ENCODE measurements at places on chromosomes 4 and X. TPM values are rescaled to one million over a fixed set of nuclear protein-coding genes. Genes with fewer than 3 reads are reported as not detected.
A peak's percentile ranks its signal among the peaks of the same experiment; 100 is the strongest.

GRCh38 chr4:95510145-95510544 lies 38.6 kb downstream of the UNC5C start:
- peak; percentile 45 for DNase-seq

- DNase-seq: no peak
Observed at GRCh38 chr4:10041036-10041435, 19.7 kb upstream of the SLC2A9 start.

GRCh38 chr4:74374561-74375327 lies 9.8 kb downstream of the EREG start:
- DNase-seq: peak; percentile 54

DNA sequence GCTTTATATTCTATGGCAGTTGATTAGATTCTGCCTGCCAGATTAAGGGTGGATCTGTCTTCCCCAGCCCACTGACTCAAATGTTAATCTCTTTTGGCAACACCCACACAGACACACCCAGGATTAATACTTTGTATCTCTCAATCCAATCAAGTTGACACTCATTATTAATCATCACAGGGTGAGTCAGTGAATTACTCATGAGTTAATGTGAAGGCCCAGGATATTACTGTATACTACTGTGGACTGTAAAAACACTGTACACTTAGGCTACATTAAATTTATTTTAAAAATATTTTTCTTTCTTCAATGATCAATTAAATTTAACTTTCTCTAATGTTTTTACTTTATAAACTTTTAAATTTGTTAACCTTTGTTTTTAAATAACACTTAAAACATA lies 87.7 kb downstream of the NAP1L3 start:
- DNase-seq: no peak

DNA sequence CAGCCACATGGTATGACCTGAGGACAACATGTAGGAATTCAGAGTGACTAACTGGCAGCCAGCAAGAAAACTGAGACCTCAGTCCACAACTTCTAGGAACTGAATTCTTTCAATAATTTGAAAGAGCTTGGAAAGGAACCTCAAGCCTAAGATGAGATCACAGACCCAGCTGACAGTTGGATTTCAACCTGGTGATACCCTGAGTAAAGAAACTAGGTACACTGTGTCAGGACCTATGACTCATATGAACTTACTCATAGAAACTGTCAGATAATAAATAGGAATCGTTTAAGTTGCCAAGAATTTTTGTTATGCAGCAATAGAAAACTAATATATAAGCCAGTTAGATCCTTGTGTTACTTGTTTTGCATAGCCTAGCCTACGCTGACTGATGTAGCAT lies 102.4 kb upstream of the DCAF12L1 start:
- DNase-seq: no peak

GRCh38 chr4:98249831-98250230 lies 11.4 kb upstream of the RAP1GDS1 start:
- no peak for DNase-seq

GRCh38 chr4:159735281-159736207 lies 632.7 kb downstream of the RAPGEF2 start:
- DNase-seq: no peak

DNA sequence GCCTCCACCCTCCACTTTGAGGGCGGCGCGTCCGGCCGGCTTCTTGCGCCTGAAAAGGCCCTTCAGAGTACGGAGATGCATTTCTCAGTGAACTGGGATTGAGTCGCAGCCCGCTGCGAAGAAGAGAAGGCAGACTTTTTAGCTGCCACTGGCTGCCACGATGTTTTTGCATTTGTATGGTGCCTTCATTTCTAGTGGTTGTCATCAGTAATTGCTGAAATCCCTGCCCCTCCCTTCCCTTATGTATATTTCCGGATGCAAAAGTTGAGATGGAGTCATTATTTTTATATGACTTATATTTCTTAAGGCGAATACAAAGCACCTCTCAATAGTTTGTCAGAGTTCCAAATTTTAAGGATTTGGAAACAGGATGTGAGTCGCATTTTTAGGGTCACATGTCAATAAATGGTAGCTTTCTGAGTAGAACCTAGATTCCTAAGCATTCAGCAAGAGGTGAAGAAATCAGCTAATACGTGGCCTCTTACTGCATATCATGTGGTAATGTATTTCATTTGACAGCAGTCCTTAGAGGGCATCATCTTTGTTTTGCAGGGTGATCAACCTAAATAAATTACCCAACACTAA lies 658 bp downstream of the ATP6AP2 start:
- DNase-seq: peak; percentile 15

- DNase-seq: no peak
Observed at GRCh38 chr4:155407480-155407879, 30.7 kb upstream of the MAP9 start.

DNA sequence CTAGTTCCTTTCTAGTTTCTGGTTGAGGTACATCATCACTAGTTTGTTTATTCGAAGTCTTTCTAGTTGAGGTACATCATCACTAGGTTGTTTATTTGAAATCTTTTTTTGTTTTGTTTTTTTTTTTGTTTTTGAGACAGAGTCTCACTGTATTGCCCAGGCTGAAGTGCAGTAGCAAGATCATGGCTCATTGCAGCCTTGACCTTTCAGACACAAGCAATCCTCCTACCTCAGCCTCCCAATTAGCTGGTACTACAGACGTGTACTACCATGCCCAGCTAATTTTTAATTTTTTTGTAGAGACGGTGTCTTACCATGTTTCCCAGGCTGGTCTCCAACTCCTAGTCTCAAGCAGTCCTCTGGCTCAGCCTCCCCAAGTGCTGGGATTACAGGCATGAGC lies 54.9 kb downstream of the CEP135 start:
- no peak for DNase-seq

- no peak for DNase-seq
Observed at GRCh38 chr4:17667253-17667652, 52.8 kb downstream of the MED28 start.

GRCh38 chrX:1391707-1392375 lies at the start of gene SLC25A6:
Gene SLC25A6, minus strand, starts transcription at chrX:1392113. Its CDS starts 104 bp downstream, at chrX:1392009.
- peak; percentile 95 for DNase-seq

GRCh38 chr4:31328932-31329331 lies 608.8 kb downstream of the PCDH7 start:
- DNase-seq: peak; percentile 40

DNA sequence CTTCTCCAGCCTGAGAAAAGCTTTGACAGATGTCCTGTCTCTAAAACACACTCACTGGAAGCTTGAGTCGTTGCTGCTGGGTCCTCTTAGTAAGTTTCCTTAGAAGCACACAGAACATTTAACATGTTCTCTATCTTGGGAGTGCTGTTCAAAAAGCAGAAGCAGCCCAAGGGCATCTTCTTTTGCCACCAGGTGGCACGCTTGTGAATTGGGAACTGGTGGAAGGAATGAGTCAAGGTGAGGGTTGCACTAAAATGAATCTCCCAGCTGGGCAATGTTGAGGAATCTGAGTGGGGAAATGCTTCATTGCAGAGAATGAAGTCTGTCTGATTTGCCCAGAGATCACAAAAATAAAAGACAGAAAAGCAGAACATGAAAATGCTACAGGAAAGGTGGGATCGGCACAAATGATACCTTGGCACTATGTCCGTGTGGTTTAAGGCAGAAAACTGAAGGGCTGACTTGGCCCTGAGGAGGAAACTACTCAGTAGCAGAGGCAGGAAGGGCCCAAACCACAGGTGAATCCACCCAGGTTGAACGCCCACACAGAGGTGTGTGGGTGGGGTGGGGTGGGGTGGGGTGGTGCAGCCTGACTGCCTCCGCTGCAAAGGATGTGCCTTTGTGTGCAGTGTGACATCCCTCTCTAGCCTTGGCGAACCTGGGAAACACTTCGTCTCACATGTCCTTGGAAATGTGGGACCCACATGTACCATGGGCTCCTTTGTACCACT lies 26.0 kb downstream of the KIT start:
- peak; percentile 16 for DNase-seq

GRCh38 chrX:79412972-79413371 lies 45.8 kb upstream of the ITM2A start:
- peak; percentile 28 for DNase-seq

DNA sequence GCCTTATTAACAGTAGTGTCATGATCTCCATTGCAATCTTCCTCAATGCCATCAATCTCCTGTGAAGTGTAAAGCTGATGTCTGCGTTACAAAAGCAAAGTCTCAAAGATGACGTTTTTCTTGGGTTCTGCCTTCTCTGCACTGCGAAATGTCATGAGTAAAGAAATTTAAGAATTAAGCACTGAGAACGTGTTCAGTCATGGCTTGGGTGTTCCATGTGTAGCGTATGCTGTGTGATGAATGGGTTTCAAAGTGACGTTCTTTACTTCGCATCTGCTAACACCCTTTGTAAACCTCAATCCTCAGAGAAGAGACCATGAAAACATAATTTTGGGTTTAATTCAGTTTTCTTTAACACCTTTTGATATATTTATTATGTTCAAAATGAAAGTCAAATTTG lies 999 bp downstream of the NAP1L5 start:
- peak; percentile 33 for DNase-seq

GRCh38 chr4:2353222-2354107 lies 65.0 kb downstream of the ZFYVE28 start:
- peak; percentile 36 for DNase-seq

DNA sequence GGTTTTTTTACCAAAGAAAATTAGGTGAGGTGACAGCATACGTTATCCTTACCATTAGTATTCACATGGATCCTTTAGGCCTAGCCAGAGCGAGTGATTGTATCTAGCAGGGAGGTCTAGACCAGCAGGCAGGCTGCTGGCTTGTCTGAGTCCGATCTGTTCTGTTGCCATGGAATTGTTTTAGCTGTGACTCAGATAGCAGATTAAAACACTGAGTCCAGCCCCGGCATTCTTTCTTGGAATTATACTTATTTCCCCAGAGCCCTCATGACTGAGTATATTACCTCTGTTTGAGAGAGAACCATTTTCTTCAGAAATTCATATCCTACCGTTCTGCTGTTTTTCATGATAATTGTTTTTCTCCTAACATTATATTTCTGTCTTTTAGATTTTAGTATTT lies 37.4 kb downstream of the OCRL start:
- DNase-seq: peak; percentile 85

- DNase-seq: no peak
Observed at GRCh38 chr4:71062436-71062835, 69.0 kb downstream of the DCK start.

- no peak for DNase-seq
Observed at GRCh38 chrX:39227371-39227770, 426.1 kb downstream of the MID1IP1 start.

DNA sequence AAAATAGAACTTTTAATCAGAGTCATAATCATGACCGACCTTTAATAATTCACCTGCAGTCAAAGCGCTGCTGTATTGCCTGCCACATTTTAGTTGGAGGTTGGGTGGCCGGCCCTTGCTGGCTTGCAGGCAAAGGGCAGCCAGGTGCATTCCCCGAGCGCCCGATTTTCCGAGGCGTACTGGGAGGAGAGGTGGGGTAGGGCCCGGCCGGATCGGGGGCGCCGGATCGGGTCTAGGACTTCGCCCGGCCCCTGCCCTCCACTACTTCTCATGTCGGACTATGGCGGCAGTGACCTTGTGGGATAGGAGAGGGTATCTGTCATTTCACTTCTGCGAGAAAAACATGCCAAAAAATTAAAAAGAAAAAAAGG lies 2.5 kb upstream of the RS1 start:
- no peak for DNase-seq

DNA sequence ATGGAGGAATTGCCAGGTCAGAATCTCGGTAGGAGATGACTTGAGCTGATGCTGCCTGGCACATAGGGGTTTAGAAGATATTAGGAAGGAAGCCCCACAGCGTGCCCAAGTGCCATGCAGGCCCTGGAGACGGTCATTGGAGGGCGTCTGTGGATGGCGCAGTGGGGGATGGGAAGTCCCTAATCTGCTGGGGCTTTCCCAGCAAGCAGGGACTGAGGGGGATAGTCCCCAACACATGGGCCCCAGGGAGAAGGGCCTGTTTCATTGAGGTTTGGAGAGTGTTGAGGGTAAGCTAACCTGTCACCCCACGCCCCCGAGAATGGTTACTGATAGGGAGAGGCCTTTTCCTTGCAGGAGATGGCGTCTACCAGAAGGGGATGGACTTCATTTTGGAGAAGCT lies 7.8 kb downstream of the TAFAZZIN start:
- no peak for DNase-seq

NAP1L2 gene
- 0.49 TPM for total RNA-seq

SLC10A4 gene
- total RNA-seq: not detected

ADH7 gene
- total RNA-seq: not detected

VEGFC gene
- 24.7 TPM for total RNA-seq

QRFPR gene
- total RNA-seq: not detected

F11 gene
- total RNA-seq: not detected

DAPP1 gene
- not detected for total RNA-seq

ARHGEF38 gene
- total RNA-seq: not detected

SLC10A3 gene
- total RNA-seq: 23.9 TPM

KCNIP4 gene
- total RNA-seq: 1.7 TPM

EFNB1 gene
- total RNA-seq: 7.4 TPM
